ENCODE measurements at places on chromosomes 5 and 9.

DNA sequence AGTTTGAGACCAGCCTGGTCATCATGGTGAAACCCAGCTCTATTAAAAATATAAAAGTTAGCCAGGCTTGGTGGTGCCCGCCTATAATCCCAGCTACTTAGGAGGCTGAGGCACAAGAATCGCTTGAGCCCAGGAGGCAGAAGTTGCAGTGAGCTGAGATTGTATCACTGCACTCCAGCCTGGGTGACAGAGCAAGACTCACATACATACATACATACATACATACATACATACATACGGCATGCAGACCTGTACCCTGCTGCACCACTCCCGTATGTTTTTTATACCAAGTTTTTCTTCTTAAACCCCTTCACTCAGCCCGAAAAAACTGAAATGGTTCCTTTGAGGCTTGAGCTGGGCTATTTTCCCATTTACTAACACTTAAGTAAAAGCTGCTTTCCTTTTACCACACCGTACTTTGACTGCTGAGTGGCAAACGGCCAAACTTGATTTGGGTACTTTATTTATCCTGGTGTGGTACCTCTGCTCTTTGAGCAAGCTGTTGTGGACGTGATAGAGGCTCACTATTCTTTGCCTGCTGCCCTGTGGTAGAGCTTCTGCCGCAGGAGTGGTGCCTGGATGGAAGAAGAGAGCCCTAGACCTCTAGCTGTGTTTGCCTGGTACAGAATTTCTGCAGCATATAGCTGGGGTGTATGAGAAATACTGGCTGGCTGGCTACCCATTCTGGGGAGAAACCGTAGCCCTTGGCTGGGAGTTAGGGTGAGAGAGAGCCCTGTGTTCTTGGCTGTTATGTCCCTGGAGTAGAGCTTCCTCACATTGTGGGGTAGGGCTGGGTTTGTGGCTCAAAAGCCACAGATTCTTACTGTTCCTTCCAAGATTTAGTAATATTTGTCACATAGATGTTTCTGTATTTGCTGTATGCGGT lies 19.4 kb downstream of the IPO11 start:
- no peak for DNase-seq

GRCh38 chr5:148981353-148981752 lies 81.5 kb downstream of the SH3TC2 start:
- no peak for DNase-seq

DNA sequence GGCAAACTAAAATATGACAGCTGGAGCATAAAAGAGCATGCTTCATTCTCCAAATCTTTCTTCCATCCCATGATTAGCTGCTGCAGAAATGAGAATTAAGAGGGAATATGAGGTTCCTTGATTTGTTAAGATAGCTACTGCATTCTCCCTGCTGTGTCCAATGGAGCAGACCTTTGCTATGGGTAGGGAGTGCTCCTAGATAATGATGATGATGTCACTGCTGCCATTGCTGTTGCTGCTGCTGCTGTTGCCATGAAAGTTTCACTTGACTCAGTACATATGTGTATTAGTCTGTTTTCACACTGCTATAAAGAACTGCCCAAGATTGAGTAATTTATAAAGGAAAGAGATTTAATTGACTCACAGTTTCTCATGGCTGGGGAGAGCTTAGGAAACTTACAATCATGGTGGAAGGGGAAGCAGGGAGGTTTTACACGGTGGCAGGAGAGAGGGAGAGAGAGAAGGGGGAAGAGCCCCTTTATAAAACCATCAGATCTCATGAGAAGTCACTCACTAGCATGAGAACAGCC lies 128.9 kb downstream of the INSYN2B start:
- no peak for DNase-seq

DNA sequence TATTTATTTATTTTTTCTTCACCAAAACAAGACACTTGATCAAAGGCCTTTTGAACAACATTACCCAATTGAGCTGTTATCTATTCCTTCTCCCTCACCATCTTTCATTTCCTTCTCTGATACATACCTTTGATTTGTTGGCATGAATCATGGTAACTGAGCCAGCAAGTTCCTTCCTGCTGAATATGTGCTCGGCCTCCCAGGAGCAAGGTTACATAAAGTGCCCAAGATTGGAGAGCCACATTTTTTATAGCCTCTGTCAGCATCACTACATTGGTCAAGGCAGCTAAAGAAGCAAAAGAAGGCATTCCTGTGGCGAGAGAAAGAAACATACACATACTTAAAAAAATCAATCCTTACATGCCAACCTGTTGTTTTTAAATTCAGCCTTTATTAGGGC lies 369.6 kb downstream of the CYLC2 start:
- DNase-seq, result no peak

DNA sequence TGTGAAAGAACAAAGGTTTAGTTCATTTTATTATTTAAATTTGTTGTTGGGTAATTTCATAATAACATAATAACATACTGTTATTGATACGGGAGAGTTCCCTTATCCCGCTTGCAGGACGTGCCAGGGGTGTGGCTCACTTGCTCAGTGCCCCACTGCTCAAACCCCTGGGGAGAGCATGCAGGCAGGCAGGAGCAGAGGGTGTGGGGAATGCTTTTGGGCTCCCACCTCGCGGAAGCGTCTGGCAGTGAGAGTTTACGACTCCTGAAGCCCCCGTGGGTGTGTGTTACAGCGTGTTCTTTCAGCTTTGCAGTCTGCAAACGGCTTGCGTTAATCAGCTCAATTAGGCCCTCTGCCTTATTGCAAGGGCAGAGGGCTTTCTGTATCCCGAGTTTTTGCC lies 675.9 kb downstream of the SEMA5A start:
- no peak for DNase-seq

GRCh38 chr9:110213413-110214044 lies 5.6 kb upstream of the C9orf152 start:
- no peak for DNase-seq

DNA sequence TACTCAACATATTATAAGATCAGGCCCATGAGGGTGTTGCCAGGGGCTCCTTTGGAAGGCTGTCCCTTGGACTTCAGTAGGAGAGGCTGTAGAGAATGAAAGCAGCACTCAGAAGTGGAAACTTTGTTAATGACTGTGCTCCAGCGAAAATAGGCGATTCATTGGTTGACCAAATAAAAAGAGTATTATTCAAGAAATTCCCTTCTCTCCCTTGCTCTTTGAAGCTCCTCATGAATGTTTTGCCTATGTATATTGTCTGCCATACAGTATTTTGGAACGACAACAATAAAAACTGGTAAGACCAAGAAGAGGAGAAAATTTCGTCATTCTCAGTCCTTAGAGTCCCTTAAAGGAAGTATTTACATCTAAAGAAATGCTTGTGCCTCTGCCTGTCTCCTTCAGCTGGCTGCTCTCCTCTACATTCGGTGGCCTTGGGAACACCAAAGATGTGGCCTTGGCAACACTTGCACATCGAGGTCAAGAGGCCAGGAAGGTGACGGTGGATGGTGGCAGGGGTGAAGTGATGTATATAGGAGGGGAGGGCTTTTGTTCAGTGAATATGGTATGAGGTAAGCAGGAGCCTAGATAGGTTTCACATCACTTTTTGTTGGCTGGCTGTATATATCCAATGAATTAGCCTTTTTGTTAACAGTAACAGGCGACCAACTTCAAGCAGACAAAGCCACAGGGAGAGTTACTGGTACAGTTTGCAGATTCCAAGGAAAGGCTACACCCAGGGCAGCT lies 95.0 kb upstream of the ACTBL2 start:
- DNase-seq, result no peak

DNA sequence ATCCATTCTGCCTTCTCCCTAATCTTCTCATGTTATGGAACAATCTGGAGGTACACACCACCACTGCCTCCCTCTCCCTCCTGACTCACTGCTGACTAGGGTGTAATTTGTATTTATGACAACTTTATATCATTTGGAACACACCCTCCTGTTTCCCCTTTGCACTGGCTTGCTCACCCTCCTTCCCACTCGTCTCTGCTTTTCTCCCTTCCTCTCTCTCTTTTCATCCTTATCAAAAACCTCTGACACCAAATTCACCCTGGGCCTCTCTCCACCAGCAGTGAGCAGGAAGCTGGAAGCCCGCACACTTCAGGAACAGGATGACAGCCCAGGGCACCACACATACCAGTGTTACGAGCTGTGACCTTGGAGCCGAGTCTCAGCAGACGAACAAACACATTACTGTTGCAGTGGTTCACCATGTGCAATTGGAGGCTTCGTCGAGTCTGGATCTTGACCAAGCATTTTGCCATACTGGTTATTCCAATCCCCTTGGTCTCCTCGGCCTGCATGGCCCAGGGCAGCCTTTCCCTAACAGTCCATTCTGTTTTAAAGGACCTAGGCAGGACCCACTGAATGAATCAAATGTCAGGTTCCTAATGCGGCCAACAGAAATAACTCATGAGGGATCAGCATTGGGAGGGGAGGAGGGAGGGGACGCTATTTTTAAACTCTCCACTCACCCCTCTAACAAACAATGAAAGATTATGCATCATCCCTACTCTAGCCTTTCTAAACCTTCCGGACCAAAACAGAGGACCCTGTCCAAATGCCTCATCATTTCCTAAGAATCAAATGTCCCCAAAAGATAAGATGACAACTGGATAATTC lies 203.9 kb upstream of the RASEF start:
- DNase-seq, result no peak

DNA sequence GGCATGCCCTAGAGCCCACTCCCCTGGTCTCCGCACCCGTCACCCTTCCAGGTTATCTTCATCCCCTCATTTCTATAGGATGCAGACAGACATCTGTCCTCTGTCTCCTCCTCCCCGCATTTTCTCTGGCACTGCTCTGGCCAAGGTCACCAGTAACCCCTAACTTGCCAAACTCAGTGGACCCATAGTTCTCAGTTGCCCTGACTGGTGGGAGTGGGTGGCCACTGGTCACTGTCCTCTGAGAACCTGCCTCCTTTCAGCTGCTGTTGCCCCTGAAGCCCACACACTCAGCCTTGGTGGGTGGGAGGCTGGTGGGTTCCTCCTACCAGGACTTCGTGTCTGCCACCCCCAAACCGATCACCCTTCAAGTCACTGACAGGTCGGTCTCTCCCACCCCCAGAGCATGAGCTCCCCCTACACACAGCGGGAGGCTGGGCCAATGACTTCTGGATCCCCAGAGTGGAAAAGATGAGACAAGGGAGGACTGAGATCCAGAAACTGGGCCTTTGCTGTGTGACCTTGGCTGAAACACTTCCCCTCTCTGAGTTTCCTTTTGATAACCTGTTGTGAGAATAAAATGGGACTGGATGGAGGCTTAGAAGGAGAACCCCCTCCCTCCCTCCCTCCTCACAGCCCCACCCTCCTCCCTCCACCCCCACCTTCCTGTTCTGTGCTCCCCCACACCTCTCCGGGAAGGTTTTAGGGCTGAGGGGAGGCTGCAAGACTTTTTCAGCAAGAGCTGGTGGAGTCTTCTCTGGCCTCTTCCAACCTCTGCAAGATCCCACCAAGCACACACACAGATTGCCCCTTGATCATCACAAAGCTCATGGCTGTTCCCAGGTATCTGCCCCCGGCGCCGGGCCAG lies 2.4 kb upstream of the DBN1 start:
- DNase-seq, result no peak

- no peak for DNase-seq
Observed at GRCh38 chr5:167096816-167097215, 1194.6 kb upstream of the WWC1 start.

GRCh38 chr5:5011151-5011550 lies 129.0 kb upstream of the ADAMTS16 start:
- no peak for DNase-seq

DNA sequence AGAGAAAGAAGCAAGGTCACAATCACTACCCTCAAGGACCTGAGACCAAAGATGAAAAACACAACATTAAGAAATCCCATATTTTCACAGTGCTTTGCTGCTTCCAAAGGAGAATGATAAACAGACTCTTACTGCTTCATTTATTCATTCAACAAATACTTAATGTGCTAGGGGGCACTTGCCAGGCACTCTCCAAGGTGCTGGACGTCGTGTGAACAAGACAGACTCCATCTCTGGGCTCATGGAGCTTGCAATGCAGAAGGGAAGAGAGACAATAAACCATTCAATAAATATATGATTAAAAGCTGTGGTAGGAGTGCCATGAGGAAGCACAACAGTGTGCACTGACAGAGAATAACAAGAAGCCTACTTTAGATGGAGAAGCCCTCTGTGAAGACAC lies 327.7 kb downstream of the CDK5RAP2 start:
- DNase-seq, result no peak

- no peak for DNase-seq
Observed at GRCh38 chr5:2721385-2722138, 29.9 kb downstream of the IRX2 start.
